ENCODE measurements at places on chromosomes 2 and 18.

GRCh38 chr18:73124175-73124574 is 256.4 kb upstream of the NETO1 start:
- DNase-seq, result no peak

DNA sequence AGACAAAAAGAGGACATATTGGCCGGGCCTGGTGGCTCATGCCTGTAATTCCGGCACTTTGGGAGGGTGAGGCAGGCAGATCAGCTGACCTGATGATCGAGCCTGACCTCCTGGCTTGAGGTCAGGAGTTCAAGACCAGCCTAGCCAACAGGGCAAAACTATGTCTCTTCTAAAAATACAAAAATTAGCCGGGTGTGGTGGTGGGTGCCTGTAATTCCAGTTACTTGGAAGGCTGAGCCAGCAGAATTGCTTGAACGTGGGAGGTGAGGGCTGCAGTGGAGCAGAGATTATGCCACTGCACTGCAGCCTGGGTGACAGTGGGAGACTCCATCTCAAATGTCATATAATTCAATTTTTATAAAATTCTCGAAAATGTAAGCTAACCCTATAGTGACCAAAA is 84.5 kb downstream of the SEMA4F start:
- no peak for DNase-seq

GRCh38 chr2:226399006-226399405 is 400.6 kb downstream of the IRS1 start:
- no peak for DNase-seq

DNA sequence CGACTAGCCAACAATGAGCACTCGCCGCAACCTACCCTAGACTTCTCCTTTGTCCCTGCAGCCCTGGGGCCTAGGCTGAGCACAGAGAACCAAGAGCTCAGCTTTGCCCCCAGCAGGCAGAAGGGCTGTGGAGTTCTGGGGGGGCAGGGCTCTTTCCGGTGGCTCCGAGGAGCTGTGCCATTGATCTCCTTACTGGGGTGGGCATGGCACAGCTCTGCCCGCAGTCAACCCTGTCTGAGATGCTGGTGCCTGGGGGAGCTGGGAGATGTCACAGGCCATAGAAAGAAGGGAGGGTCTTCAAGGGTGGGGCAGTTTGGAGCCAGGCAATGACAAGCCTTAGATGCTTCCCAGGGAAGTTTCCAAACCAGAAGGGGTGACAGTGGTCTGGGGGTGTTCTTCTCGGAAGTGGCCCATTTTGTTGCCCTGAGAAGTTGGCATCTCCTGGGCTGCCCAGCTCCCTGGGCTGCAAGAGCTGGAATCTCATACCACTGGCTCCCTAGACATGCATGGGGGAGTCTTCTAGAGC is 14.1 kb upstream of the GPR55 start:
- no peak for DNase-seq

- DNase-seq, result no peak
Measured at GRCh38 chr2:235045973-235046343, 94.1 kb downstream of the SH3BP4 start.

DNA sequence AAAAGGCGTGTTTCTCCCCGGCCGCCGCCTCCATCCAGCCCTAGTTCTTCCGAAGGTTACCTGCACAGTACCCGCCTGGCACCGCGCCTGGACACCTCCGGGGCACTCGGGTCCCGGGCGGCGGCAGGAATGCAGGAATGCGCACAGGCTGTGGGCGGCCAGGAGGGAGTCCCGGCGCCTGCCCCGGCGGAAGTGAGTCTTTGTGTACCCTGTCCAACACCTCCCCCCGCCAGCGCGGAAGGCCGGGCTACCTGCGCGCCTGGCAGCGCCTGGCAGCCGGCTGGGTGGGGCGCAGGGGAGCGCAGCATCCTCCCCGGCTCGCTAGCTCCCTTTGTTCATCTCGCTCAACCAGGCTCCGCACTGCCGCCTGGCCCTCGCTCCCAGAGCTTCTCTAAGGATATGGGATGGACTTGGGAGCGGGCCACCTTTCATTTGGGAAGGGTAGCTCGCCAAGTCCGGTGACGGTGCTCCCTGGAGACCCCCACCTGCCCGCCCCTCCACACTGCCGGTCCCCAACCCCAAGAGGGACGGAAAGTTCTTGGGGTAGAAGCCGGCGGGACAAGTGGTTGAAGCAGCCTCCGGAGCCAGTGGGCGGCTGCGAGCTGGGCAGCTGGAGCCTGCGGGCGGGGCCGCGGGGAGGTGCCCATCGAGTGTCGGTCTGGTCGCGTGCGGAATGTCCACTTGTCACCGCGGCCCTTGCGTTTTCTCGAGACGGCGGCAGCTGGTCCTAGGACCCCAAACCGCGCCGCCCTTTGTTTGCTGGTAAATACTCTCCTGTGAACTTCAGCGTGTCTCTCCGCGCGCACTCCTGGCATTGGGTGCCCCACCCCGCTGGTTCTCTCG is 1.2 kb upstream of the ST6GAL2 start:
- DNase-seq, result no peak

DNA sequence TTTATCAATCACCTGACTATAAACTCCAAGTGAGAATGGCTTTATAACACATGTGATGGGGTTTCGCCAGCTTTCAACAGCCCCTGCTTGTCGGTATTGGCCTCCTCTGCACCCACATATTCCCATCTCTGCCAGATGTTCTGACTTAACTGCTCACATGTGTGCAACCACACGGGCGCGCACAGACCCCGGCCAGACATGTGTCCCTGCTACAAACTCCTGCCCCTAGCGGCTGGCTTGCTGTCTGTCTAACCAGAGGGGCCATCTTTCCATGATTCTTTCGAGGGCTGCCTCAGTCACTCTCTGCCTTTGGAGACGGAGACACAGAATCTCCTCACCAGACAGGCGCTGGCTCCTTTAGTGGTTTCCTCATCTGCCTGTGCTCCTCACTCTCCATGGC is 15.3 kb downstream of the STON1 start:
- DNase-seq, result no peak

Measured in NCI-H187 treated with DMSO at 0.1 percent for 48 hours (cell line).